ENCODE measurements at places on chromosomes 7 and 10.

DNA sequence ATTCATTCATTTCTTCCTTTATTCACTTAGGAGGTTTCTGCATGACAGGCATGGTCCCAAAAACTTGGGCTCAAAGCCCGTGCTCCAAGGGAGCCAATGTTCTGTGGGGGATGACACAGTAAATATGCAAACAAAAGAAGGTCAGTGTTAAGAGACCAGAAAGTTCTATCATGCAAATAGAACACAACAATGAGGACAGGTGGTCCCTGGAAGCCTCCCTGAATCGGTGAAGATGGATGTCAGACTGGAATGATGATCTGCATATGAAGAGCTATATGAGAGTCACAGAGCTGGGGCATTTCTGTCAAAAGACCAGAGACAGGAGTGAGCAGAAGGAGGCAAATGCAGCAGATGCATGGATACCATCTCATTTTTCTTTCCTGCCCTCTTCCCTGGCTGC, 129.0 kb downstream of the ABCA13 start:
- no peak for DNase-seq

- no peak for DNase-seq
Observed at GRCh38 chr7:132993377-132994013, 88.4 kb downstream of the CHCHD3 start.

- DNase-seq, result no peak
Observed at GRCh38 chr10:44132361-44133289, 252.3 kb downstream of the CXCL12 start.

DNA sequence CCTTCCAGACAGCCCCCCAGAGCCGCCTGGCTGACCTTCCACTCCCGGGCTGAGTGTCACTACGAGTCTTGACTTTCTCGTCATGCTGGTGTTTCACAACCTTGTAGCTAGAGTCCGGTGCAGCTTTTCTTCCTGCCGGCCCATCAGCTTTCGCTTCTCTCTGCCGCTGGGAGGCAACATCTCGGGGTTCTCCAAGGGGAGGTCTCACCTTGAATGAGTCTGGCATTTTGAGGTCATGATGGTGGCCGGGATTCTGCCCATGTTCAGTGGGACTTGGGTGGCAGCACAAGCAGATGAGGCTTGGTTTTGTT, 285.2 kb downstream of the CAMK1D start:
- no peak for DNase-seq

DNA sequence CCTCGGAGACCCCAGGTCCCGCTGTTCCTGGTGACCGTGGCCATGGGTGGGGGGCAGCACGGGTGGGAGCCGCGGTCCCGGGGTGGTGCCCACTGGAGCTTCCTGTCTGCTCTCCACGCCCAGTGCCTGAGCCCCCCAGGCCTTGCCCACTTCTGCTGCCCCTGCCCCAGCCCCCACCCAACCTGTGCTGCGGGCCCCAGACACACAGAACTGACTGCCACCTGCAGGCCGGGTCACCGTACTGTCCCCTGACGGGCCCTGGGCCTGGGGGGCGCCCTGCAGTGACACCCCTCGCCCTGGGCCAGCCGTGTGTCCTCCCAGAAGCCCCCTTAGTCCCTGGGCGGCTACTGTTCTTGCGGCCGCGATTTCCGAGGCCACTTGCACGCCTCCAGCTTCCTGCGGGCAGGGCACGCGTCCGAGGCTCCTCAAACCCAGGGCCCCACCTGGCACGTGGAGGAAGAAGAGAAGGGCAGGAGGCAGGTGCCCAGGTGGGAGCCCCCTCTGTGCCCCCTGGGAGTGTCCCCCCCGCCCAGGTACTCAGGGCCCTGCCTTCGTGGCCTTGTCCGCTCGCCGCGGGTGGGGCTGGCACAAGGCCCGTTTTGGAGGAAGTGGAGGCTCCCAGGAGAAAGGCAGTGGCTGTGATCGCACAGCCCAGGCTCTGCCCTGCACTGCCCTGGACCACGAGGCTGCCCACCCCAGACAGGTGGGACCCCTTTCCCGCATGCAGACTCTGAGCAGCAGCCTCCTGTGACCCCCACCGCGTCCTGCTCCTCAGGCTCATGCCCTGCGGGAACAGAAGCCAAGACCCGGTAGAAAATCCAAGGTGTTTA, 10.4 kb downstream of the TMEM184A start:
- no peak for DNase-seq

All from NCI-H187 treated with DMSO at 0.1 percent for 48 hours (cell line).